NCI-H1417 treated with DMSO at 0.1 percent for 48 hours (cell line): ENCODE measurements at places on chromosomes 13 and 19.

GRCh38 chr13:102870677-102871415 is 25.0 kb downstream of the ERCC5 start:
- no peak for DNase-seq

GRCh38 chr19:3766520-3766919 is 4.0 kb downstream of the MRPL54 start:
- no peak for DNase-seq

DNA sequence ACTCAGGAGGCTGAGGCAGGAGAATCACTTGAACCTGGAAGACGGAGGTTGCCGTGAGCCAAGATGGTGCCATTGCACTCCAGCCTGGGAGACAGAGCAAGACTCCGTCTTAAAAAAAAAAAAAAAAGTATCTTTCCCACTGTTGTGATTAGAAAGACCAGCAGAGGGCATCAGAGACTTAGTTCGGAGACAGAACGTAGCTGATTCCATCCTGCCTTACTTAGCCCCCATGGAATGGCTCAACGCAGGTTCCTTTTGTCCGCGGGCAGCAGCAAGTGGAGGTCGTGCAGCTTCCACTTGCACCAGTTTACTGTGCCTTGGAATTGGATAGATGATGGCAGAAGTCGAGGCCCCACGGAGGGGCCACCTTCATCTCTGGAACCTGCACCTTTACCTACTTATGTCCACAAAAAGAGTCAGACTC is 8.1 kb downstream of the TIMM29 start:
- peak; percentile 62 for DNase-seq

DNA sequence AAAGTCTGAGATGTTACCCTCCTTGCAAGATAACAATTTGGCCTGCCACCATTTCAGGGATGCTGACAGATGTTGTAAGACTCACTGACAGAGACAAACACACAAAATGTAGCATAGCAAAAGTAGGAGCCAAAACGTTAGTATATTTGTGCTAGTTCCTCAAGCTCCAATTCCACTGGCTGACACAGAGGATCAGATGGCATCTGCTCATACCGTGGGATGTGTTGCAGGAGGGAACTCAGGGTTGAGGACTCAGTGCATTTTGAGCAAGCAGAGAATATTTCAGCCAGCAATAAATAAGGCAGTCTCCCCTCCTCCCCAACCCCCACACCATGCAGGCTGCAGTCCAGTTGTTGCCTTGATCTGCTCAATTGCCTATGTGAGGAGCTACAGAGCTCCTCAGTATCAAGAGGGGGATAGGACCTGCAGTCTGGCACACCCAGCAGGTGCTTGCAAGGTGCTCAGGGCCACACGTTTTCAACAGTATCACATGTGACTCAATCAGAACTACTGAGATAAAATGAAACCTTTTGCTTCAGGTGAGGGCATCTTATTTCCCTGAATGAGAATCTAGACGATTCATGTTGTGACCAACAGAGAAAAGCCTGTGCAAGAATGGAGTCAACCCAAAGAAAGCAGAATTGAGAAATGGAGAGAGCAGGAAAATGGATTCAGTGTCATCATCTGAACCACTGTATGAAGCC is 23.6 kb upstream of the LRCH1 start:
- no peak for DNase-seq

DNA sequence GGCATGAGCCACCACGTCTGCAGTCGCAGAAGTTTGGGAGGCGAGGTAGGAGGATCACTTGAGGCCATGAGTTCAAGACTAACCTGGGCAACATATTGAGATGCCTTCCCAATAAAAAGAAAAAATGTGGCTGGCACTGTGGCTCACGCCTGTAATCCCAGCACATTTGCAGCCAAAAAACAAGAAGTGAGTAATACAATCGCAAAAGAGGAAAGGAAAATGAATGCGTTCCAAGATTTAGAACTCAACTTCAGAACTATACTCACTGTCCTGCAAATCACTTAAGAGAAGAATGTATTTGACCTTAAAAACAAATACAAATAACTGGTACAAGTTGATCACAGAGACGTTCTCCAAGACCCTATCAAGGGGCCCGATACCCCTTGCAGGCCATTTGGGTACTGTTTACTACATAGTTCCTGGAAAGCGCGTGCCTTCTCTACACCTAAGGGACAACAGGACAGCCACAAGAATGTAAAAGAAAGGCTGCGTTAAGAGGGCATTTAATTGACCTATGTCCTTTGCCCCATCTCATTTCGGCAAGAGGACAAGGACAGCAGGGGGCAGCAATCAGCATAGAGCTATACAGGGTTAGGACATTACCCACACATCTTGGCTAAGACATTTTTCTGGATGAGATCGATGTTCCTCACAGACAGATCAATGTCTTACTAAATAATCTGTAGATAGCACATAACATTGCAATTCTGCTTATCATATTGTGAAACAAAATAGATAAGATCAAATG is 41.3 kb downstream of the FLT3 start:
- no peak for DNase-seq

DNA sequence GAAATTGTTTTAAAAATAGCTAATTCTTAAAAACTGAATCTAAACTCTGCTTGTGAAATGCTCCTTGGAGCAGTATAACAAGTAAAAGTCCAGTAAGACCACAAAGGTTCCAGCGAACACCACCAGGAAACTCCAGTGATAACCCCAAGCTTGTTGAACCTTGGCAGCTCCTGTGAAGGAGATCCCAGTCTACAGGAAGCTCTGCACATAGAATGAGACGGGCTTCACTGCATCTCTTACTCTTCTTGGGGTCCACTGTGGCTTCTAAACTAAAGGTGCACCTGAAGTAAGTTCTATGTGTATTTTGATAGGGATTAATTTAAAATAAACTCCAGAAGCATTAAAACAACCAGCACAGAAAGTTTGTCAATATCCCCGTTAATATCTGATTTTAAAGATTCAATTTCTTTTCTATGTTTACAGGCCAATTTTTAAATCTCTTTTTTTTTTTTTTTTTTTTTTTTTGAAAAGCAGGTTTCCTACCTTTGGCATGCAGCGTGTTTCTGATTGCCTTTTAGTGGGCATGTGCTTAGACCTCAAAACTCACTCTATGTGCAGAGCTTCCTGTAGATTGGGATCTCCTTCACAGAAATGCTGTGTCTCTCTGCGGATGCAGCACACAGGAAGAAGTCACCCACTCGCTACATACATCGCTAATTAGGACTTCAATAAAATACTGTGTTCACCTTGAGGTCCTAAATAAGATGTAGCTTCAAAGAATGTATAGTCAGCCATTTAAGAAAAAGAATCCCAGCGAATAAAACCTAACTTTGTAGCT is 508.5 kb downstream of the KLF12 start:
- DNase-seq, result no peak

DNA sequence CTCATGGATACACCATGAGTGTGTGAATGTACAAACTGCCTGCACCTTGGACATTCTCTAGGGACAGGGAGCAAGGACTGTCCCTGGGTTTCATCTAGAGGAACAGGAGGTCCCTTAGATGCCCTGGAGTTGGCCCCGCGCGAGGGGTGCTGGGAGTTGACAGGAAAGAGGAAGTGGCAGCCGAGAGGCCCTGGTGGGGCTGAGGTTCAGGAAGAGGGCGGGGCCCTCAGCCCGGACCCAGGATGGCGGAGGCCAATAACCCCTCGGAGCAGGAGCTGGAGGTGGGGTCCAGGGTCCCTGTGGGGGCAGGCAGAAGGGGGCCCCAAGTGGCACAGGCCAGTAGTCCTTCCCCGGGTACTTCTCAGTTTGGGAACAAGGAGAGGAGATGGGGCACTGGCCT is 6.9 kb downstream of the PKN1 start:
- no peak for DNase-seq

DNA sequence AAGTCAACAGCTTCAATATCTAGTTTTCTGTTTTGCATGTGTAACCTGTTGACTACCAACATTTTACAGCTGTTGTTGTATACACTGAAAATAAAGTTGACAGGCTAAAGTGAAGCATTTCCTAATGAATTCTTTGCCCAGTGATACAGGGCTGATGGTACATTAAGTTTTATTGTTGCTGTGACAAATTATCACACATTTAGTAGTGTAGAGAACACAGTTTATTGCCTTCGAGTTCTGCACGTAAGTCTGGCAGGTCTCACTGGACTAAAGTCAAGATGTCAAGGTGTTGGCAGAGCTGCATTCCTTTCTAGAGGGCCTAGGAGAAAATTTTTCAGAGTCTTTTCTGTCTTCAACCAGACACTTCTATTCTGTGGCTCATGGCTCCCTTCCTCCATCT is 184.2 kb downstream of the SLITRK6 start:
- no peak for DNase-seq

DNA sequence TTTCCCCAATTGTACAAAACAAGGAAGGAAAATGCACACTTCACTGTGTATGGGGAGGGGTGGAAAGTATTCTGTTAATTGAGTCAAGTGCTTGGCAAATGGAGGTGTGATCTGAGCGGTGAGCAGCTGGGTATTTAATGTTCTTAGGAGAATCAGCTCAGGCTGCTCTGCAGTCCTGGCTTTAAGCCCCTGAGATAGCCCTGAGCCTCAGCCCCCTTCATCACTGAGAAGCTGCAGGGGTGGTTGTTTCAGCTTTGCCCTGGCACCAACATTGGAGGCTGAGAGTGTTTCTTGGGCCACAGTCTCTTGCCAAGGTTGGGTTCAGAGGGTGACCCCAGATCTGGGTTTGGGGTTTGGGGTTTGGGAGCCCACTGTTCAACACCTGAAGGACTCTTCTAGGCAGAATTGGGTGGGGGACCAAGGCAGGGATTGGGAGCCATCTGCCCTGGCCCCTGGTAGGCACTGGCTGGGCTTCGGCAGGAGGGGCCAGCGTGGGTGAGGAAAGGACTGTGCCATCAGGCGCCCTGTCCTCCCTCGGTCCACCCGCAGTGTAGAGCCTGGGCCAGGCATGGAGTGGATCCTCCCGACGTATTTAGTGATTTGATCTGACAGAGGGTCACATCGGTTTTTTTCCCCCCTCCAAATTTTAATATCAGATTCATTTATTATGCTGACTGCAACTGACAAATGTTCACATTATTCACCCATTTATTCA is 66.7 kb upstream of the ZNF536 start:
- no peak for DNase-seq

DNA sequence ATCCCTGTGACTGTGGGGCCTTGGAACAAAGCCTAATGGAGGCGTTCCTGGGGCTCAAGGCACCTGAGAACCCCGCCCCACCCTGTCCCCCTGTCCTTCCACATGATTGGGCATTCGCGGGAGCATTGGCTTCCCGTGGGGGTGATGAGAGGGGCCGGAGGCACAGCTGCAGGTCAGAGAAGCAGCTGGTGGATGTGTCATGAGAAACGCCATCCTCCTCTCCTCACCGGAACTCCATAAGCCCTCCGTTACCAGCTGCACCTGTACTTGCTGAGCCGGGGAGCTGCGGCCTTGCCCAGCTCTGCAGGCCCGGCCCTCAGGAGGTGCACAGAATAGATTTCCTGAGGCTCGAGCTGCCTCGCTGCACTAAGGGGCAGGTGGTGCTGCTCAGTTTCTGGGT is 42.0 kb downstream of the CAPN12 start:
- DNase-seq, result no peak

DNA sequence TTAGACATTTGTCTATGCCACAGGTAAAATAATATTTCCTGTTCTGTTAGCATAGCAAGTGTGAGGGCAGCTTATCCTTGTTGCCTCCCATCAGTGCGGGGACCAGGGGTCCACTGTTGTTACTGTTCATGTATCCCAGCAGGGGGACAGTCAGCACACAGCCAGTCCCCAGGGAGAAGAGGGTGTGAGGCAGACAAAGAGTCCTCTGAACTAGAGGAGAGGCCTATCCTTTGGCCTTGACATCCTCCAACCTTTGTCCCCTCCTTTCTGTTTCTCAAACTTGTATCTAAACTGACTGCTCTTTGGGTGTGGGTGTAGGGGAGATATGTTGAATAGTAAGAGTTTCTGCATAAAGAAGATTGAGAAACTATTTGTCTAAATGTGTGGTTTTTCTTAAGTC is 2.9 kb upstream of the GPR18 start:
- DNase-seq, result no peak

GRCh38 chr19:29873801-29874575 is 62.2 kb downstream of the CCNE1 start:
- no peak for DNase-seq

GRCh38 chr13:107139006-107139405 is 571.1 kb upstream of the ARGLU1 start:
- DNase-seq, result no peak

DNA sequence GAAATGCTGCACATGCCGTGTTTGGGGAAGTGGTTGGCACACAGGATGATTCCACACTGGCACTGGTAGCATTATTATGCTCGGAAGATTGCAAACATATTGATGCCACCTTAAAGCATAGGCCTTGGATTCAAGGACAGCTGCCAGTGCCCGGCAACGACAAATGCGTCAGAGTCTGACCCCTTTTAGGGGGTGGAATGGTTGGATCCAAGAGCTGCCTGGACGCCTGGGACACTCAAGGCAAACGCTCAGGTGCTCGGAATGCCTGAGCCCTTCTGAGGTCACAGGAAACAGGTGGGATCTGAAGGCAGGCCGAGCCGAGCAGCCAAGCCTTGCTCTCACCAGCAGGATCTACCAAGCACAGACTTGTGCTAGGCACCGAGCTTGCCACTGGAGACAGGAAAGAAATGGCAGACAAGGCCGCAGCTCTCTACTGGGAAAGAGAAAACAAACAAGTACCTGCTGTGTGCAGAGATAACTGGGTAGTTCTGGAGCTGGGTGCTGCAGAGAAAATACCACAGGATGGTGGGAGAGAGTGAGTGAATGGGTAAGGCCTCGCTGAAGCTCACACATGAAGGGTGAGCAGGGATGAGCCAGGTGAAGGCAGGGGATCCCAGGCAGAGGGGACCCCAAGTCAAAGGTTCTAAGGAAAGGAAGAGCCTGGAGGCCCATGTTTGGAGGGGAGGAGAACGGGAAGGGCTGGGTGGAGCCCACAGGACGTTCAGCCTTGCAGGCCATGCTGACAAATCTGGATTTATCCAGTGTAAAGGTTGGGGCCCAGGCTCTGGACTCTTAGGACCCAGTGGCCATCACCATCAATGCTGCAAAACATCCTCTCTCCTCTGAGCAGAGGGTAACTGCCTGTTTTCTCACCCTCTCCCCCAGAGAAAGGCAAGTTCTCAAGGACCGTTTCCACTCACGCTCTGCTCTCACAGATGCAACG is 9.2 kb downstream of the RANBP3 start:
- no peak for DNase-seq

DNA sequence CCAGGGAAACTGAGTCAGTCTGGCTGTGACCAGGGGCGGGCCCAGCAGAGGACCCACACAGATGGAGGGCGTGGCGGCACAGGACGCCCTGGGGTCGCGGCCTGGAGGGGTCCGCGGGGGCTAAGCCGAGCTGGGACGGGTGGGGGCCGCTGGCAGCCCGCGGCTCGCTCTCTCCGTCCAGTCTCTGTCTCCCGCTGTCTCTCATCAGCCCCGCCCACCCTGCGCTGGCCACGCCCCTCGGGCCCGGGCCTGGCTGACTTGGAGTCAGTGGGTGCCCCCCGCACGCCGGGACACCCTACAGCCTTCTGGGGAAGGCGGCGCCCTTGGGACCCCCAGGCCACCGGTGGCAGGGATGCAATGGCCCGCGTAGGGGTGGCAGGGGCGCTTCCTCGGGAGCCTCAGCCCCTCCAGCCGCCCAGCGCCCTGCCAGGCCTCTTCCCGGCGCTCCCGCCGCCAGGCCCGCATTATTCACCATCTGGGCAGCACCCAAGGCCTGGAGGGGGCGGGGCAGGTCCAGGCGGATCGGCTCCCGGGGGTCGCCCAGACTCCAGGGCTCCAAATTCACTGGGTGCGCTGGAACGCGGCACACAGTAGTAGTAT is at the start of gene TBXA2R:
Gene TBXA2R (minus strand): TSS at position 186 of the 600 bp plus-strand sequence. CDS start 6,241 bp downstream, outside the sequence.
- DNase-seq, result no peak

GRCh38 chr13:20446900-20447299 is 78.8 kb downstream of the CRYL1 start:
- DNase-seq, result no peak
